Sigmoid colon (tissue), 7 donors: ENCODE measurements at places on chromosomes 11 and 22.

- DNase-seq = no peak
Measured at GRCh38 chr11:107752949-107753822, 41.3 kb upstream of the SLN start.

DNA sequence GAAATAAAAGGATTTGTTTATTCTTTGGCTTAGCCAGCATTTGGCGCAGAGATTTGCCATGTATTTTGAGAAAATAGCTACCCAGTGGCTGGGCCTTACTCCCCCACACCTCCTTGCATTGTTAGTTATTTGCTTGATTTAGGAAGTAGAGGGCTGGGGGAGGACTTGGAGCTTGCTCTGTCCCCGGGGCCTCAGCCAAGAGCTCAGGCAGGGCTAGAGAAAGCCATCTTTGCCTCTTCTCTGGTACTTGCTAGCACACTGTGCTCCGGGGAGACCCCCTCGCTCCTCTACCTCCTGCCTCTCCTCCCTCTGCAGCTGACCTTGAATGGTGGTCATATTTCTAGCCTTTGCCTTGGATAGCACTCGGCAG is 93.0 kb downstream of the SCN3B start:
- no peak for DNase-seq

- no peak for DNase-seq
Measured at GRCh38 chr11:86630229-86630981, 42.0 kb downstream of the ME3 start.

DNA sequence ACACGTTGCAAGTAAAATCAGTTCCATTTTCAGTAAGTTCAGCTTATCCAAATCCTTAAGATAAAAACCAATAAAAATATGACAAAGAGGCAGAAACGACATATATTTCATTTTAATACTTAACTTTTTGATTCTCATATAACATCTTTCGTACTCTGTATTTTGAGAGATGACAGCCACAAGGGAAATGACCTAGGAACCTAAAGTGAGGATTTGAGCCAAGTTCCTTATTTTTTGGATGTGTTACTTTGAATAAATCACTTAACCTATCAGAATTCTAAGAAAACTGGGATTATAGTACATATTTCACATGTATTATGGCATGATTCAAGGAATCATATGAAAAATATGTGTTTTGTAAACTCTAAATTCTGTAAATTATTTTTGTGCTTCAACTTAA is 143.6 kb upstream of the TRPC6 start:
- DNase-seq = no peak

- DNase-seq = peak; percentile 74
Measured at GRCh38 chr11:76266286-76267100, 60.2 kb upstream of the WNT11 start.

DNA sequence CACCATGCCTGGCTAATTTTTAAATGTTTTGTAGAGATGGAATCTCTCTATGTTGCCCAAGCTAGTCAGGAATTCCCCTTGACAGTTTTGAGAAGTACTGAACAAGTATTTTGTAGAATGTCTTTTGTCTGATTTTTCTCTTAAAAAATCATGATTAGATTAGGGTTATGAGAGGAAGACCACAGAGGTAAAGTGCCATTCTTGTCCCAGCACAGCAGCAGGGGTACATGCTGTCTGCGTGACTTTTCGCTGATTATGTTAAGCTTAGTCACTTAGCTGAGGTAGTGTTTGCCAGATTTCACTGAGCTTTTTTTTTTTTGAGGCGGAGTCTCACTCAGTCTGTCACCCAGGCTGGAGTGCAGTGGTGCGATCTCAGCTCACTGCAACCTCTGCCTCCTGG is 13.6 kb upstream of the NUP160 start:
- DNase-seq = no peak

DNA sequence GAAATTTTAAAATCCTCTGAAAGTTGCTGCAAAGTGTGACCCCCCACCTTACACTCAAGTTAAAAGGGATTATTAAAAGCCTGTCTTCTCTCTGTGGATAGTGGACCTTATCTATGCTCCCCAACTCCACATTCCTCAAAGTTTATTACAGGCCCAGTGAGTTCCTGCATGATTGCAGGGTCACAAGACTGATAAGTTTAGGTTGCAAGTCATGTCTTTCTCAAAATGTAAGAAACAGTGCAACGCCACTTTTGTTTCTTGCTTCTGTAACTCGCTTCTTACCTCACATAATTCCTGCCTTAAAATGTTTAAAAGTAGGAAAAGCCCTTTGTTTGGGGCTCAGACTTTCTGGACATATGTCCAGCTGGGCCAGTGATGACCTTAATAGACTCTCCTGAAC is 38.4 kb upstream of the GLYAT start:
- DNase-seq = no peak

GRCh38 chr11:7889985-7890384 is 41.1 kb downstream of the OR10A6 start:
- DNase-seq = no peak

DNA sequence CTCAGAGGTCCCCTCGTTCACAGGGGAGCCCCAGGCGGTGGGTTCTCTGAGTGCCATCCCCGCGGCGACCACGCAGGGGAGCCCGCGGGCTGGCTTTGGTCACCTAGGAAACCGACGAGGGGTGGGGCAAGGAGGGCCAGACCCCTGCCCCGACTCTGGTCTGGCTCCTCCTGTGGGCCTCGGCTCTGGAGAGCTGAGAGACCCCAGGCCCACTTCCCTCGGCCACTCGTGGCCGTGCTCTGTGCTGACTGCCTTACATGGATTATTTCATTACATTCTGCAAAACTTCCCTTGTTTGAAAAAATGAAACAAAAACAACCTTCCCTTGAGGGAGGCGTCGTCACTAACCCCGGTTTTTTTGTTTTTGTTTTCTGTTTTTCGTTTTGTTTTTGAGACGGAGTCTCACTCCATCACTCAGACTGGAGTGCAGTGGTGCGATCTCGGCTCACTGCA is 15.1 kb upstream of the CYTH4 start:
- no peak for DNase-seq

GRCh38 chr22:22983816-22984215 is 86.5 kb upstream of the GNAZ start:
- no peak for DNase-seq

- DNase-seq = no peak
Measured at GRCh38 chr11:108538022-108538424, 39.8 kb upstream of the POGLUT3 start.

- no peak for DNase-seq
Measured at GRCh38 chr11:132263241-132263640, 892.8 kb downstream of the NTM start.

- DNase-seq = no peak
Measured at GRCh38 chr11:113992459-113993110, 17.7 kb downstream of the HTR3A start.

- DNase-seq = no peak
Measured at GRCh38 chr11:128022007-128022368, 565.4 kb downstream of the ETS1 start.

DNA sequence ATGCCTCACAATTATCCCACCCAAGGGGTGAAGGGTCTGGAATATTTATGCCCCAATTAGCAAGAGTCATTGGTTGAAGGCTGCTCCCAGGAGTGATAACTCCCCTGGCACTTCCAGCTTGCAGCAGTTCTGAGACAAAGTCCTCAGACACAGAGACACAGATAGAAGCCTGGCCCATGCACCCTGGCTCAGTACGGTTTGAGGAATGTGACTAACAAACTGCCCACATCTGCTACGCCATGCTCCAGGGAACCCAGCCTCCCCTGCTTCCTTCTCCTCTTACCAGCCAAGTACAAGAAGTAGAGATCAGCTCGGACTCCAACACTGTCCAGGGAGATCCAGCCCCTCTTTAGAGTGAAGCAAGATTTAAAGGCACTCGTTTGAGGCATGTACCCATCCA is 48.5 kb upstream of the BMAL1 start:
- DNase-seq = no peak

DNA sequence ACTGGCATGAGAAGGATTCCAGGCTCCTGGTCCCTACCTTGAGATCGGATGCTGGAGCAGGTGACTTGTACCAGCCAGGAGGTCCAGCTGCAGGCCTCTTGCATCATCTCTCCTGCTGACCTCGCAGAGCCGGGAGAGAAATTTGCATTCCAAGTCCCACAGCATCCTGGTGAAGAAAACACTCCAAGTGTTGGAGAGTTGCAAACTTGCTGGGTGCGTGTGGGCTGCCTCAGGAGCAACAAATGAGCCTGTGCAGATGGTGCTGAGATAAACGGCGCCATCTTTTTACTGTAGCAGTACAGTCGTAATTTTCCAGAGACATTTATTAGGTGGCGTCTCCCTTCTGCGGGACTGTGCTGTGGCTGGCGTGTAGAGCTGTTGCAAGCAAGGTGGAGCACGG is 32.1 kb upstream of the ZBTB16 start:
- peak; percentile 88 for DNase-seq

DNA sequence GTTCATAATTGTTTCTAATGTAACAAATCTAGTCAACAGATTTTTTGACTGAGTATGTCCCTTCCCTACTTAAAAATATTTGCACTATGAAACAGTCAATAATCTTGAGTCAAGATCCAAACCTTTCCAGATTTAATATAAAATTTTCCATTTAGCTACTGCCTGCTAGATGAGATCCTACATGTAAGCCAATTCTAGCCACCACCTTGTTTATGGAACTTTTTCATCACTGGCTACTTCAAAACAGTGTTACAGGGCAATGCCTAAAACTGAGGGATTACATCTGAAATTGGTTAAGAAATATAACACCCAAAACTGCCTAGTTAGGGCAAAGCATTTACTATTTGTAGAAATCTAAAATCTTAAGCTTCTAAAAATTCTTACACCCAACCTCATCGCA is 10.5 kb upstream of the FUT4 start:
- no peak for DNase-seq

DNA sequence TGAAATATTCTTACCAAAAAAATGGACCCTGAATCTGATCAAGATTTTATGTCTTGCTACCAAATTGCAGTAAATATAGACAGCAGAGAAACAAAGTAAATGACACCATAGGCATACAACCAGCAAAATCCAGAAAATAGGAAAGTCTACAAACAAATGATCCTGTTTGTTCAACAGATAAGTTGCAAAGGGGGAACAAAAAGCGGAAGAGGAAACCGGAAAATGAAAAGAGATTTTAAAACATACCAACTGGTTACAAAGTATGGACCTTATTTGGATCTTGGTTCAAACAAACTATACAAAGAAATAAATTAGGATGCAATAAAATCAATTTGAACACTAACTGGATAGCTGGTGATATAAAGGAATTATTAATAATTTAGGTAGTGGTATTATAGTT is 92.0 kb downstream of the TMPRSS5 start:
- DNase-seq = no peak

GRCh38 chr11:62179995-62180394 is 10.0 kb upstream of the SCGB1D1 start:
- DNase-seq = no peak

- peak; percentile 45 for DNase-seq
Measured at GRCh38 chr11:117911694-117912093, 17.5 kb downstream of the TMPRSS13 start.

DNA sequence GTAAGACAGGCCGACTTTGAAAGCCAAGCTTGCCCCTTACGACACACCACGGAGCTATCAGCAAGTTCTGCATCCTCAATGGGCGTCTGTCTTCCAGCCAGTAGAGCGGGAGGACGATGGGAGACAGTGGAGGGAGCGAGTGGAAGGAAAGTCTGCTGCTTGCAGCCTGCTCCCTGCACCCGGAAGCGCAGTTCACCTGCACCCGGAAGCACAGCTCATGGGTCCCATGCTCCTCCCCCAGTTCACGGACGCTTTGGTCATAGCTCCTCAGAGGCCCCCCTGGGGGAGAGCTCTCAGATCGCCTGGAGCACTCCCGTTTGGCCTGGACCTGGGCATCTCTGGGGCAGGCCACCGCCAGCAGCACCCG is 51.3 kb downstream of the FBLN1 start:
- no peak for DNase-seq

GRCh38 chr11:83475760-83476159 is 189.6 kb upstream of the CCDC90B start:
- DNase-seq = no peak

GRCh38 chr11:13216019-13216710 is 61.4 kb upstream of the BMAL1 start:
- no peak for DNase-seq

DNA sequence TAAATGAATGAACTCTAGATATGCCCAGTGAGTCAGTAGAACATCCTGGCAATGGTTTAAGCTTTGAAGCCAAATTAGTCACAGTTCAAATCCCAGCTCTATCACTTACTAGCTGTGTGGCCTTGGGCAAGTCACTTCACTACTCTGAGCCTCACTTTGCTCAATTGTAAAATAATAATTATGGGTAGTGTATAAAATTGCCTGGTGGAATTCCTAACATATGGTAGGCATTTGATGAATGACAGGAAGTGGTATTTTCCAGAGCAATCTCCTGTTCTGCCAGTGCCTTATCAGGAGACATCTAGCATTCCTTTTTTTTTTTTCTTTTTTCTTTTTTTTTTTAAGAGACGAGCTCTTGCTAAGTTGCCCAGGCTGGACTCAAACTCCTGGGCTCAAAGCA is 13.0 kb downstream of the SCN4B start:
- no peak for DNase-seq

- DNase-seq = peak; percentile 52
Measured at GRCh38 chr22:35312198-35313059, 12.7 kb downstream of the TOM1 start.

DNA sequence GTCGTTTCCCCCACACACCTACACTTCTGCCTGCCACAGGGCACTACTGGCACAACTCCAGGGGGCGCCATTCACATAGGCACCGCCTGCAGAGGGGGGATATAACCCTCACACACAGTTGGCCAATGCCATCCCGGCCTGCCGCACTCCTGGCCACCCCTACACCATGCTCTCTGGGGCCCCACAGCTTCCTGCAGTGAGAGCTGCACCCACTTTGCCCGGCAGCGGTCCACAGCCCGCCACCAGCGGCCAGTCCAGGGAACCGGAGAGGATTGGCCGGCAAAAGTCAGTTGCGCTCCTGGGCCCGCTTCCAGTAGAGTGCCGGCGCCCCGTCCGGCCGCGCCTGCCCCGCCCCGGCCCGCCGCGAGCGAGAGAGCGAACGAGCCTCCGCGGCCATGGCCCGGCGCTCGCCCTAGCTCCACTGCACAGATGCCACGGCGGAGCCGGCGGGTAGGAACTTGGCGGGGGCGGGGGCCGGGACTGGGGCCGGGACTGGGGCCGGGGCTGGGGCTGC is 25.6 kb upstream of the SUSD2 start:
- peak; percentile 94 for DNase-seq

GRCh38 chr11:73536961-73537360 is 61.0 kb downstream of the FAM168A start:
- DNase-seq = no peak

GRCh38 chr11:296171-297050 is 2.9 kb downstream of the IFITM5 start:
- DNase-seq = peak; percentile 64
